Hematopoietic multipotent progenitor cell treated with erythropoietin and hydrocortisone succinate and interleukin-3 and kit ligand, for 8 days (in vitro differentiated cells): ENCODE measurements at places on chromosomes 16 and 17.
A peak's percentile ranks its signal among the peaks of the same experiment; 100 is the strongest.

DNA sequence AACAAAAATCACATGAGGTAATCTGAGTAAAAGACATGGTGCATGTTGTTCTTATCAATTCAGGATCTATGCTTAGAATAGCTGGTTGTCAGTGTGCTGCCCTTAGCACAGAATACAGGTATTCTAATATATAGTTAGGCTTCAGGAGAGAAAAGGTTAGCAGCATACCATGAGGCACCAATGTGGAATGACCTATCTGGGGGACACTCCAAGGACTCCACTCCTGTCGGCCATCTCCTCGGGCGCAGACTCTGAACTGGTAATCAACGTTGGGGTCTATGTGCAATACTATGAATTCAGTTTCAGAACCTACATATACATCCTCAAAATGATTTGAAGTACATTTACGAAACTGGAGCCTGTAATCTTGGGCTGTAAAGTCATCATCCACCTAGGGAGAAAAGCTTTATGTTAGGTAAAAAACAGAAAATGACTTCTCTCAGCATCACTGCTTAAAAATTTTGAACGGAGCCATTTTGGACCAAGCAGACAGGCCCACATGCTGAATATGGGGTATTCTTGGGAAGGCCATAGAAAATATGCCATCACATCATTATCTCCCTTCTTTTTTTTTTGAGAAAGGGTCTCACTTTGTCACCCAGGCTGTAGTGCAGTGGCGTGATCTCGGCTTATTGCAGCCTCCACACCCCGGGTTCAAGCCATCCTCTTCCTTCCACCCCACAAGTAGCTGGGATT, 31.1 kb downstream of the CRLF3 start:
- DNase-seq: no peak

GRCh38 chr17:36949461-36949927, 740 bp downstream of the AATF start:
- peak; percentile 48 for DNase-seq

DNA sequence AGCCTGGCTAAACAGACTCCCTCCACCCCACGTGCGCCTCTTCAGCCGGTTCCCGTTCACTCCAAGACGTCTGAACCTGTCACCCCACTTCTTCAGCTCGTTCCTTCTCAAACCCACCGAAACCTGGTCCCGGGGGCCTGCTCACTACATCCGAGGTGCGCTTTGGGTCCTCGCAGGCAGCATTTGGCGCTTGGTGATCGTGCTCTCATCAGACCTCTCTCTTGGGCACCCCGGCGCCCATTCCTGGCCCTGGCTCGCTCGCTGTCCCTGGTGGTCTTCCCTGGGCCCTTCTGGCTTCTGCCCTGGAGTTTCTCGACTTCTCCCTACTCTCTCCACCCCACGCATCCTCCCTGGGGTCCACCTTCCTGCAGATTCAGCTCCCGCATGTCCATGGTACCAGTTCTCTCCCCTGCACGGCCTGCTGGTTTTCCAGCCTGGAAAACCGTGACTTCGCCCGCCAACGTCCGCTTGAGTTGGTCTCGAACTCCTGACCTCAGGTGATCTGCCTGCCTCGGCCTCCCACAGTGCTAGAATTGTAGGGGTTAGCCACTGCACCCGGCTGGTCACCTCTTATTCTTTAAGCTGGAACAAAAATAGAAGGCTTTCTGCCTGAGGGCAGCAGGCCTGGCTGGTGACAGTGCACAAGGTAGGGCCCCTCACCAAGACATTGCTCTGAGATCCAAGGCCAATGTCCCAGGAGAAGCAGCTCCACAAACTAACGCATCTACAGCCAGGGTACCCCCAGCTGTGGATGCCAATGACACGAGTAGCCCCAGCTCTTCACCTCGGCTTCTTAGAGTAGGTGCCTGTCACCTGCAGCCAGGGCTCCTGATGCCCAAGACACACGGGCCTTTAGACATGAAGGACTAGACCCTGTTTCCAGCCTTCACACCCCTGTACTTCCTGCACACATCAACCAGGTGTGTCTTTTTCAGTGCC, 1.1 kb upstream of the MEAK7 start:
- no peak for DNase-seq

DNA sequence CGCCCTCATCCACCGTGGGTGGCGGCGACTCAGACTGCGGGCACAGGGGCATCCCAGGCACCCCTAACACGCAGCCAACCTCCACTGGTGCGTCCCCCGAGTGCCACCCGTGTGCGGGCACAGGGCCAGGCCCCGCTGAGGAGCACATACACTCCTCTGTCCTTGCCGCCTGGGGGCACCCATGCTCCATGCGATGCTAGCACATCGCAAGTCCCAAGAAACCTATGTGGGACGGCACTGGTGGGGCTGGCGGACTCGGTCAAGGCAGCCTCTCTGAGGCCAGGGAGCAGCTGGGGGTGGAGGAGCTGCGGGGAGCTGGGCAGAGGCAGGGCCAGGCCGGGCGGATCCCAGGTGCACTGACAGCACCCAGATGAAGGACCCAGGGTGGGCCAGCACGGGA, 4.0 kb downstream of the ZNF598 start:
- DNase-seq: peak; percentile 78

- peak; percentile 54 for DNase-seq
These were observed 47.8 kb downstream of the ERN1 start for GRCh38 chr17:64081802-64082799.

DNA sequence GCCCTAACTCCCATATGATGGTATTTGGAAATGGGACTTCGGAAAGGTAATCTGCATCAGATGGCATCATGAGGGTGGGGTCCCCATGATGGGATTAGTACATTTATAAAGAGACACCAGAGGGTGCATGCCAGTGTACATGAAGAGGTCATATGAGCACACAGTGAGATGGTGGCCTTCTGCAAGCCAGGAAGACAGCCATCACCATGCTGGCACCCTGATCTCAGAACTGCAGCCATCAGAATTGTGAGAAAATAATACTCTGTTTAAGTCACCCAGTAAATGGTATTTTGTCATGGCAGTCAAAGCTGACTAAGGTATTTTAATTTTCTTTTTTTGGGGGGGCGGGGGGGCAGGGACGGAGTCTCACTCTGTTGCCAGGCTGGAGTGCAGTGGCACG, 47.1 kb upstream of the ABCA10 start:
- DNase-seq: no peak

DNA sequence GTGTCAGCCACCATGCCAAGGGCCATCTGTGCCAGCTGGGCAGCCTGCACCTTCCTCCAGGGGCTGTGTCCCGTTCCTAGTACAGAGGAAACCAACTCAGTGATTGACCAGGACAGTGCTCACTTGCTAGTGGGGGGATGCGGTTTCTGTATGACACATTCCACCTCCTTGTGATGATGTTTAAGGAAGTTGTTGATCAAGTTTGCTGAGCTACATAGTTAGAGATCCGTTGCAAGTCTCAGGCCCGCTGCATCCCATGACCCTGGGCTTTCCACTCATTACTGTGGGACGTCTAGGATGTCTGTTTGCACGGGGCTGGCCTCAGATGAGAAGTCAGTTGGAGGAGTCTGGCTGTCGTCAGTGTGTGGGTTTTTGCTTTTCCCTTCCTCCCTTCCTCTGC, 33.6 kb downstream of the RNF213 start:
- DNase-seq: no peak

GRCh38 chr17:38569701-38570512, 35.8 kb downstream of the SRCIN1 start:
- DNase-seq: no peak

- no peak for DNase-seq
These were observed 335.5 kb downstream of the FOXL1 start for GRCh38 chr16:86913886-86914285.

DNA sequence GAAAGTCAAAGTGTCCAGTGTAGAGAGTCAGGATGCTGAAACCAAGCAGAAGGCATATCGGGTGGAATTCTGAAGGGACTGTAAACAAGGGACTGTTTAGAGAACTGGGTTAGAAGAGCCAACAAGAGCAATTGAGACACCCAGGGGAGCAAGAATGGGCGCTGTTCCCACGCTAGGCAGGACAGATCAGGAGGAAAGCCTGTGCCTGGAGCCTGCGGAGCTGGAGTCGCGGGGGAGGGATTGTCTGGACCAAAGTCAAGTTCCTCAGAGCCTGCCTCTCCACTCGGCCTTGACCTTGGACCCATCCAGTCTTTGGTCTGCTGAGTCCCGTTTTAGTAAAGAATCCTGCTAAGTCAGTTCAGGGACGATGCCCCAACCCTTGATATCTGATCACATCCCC, 14.7 kb upstream of the KLHL36 start:
- no peak for DNase-seq

DNA sequence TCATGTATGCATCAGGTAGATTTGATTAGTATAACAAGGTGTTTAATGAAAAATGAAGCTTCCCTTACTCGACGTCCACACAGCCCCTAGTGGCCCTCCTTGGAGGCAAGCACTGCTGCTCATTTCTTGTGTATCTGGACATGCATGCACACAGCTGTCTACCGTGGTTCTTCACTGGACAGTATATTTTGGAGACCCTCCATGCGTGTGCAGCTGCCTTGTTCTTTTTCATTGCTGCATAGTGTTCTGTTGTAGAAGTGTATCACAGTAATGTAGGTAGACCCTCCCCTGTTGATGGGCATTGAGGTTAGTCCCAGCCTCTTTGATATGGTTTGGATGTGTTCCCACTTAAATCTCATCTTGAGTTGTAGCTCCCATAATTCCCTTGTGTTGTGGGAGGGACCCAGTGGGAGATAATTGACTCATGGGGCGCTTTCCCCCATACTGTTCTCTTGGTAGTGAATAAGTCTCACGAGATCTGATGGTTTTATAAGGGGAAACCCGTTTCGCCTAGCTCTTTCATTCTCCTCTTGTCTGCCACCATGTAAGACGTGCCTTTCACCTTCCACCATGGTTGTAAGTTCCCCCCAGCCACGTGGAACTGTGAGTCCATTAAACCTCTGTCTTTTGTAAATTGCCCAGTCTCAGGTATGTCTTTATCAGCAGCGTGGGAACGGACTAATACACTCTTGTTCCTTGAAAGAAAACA, 6.3 kb downstream of the CMIP start:
- peak; percentile 23 for DNase-seq

GRCh38 chr17:29445844-29446243, 55.7 kb downstream of the TAOK1 start:
- no peak for DNase-seq

- no peak for DNase-seq
These were observed 1.7 kb downstream of the ARHGDIA start for GRCh38 chr17:81869221-81870130.

DNA sequence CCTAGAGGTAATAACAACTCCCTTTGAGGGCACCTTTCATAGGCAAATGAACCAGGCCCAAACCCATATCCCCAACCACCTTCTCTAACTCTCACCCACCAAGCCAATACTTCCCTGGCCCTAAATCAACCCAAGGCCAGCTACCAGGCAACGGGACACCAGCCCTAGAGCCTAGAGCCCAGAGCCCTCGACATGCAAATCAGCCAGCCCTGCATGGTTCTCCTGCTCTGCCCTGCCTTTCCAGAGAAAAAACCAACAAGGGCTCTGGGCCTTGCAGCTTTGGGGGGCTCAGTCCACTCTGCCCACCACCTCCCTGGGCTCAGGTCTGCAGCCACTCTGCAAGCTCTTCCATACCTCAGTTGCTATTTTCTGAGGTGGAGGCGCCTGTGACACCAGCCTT, 55.0 kb downstream of the PITPNM3 start:
- DNase-seq: no peak

DNA sequence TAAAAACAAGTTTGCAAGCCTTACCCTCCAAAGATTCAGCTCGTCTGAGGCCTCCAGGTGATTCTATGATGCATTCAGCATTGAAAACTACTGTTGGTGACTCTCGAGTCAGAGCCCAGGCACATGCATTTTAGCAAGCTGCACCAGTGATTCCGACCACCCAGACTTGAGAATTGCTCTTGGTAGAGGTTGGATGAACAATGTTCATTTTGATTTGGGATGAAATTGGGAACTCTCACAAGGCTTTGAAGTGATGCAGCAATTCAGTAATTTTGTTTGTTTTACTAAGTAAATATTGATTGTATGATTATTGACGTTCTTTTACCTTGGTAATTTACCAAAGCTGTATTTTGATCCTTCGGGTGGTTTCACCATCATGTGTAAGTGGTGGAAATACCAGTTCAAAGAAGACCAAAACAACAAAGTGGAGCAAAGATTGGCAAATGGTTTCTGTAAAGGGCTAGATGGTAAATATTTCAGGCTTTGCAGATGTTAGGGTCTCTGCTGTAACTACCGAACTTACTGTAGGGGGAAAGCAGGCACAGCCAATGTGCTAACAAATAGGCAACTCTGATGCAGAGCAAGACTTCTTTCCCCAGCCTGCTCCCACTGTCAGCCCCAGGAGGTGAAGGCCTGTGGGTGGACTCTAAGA, 11.8 kb downstream of the ALDH3A2 start:
- DNase-seq: no peak

- no peak for DNase-seq
These were observed 7.9 kb upstream of the MRC2 start for GRCh38 chr17:62619417-62620155.

DNA sequence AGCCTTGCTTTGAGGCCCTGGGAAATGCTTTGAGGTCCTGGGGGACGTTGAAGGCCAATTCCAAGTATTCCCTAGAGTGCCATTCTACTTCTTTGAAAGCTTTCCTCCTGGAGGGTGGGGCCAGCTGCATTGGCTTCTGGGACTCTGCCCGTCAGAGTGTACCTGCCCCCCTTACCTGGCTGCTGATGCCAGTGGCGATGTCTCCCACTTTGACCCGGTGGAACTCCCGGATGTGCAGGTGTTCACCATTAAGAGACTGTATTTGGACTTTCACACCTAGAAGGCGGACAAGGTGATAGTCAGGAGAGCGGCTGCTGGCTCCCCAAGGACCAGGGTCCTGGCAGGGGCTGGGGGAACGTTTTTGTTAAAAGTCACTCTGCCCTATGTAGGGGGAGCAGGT, 3.1 kb upstream of the SPATA32 start:
- no peak for DNase-seq

- DNase-seq: no peak
These were observed 56.3 kb upstream of the HNF1B start for GRCh38 chr17:37801171-37801570.

DNA sequence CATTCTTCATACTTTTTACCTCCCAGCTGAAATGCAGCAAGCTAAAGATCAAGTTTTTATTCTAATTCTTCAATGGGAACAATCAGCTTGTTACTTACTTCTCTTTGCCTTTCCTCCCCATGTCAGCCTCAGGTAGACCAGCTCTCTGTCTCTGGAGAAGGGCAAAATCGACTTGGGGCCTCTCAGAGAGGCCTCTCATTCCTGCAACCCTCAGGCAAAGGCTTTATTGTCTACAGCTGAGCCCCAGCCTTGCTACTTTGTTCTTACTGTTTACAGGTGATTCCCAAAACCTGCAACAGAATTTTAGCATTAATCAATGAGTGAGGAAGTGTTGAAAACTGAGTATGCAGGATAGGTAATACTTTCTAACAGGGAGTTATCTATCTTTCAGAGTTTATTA, 148.6 kb downstream of the KIF2B start:
- no peak for DNase-seq
